ENCODE measurements at places on chromosomes 2 and 18. TPM values are rescaled to one million over a fixed set of nuclear protein-coding genes. Genes with fewer than 3 reads are reported as not detected.
A peak's percentile ranks its signal among the peaks of the same experiment; 100 is the strongest.

DNA sequence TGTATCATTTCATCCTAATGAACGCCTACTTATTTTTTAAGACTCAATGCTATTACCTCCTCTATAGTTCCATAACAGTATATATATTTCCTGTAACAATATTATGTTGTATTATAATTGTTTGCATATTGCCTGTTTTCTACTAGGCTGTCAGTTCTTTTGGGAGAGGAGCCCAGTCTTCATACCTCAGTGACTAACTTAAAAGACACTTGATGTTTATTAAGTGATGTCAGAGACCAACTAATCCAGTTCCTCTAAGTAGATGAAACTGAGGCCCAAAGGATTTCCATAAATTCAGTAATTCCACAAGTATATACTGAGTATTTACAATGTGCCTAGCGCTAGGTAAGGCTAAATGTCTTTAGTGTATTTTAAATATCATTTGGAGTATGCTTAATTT lies 48.9 kb upstream of the AAK1 start:
- no peak for DNase-seq
- H3K27me3 ChIP-seq = no peaks in the 10 kb centered on the region
- H3K4me3 ChIP-seq = no peak overlapping the region
- no peak overlapping the region for H3K27ac ChIP-seq

- DNase-seq = no peak
- no peak overlapping the region for H3K4me3 ChIP-seq
- H3K4me1 ChIP-seq = no peaks in the 10 kb centered on the region
- H3K27me3 ChIP-seq = no peaks in the 10 kb centered on the region
These were observed 171.3 kb downstream of the CDH7 start for GRCh38 chr18:65922103-65922502.

GRCh38 chr2:61178603-61179545 lies 16.9 kb downstream of the C2orf74 start:
- H3K36me3 ChIP-seq = peaks cover 11% of the 10 kb centered on the region
- no peaks in the 10 kb centered on the region for H3K27me3 ChIP-seq
- no peak for DNase-seq
- peak overlapping the region; percentile 88 for H3K4me3 ChIP-seq

GRCh38 chr2:137964066-137964858 lies at the start of gene HNMT:
Gene HNMT, plus strand, starts transcription at chr2:137964473. Its CDS starts 19 bp downstream, at chr2:137964492.
- no peaks in the 10 kb centered on the region for H3K27me3 ChIP-seq
- H3K27ac ChIP-seq = peak within 1 kb of the TSS; percentile 50

GRCh38 chr18:7711495-7711894 lies 144.4 kb downstream of the PTPRM start:
- no peak overlapping the region for H3K4me3 ChIP-seq
- no peak overlapping the region for H3K27ac ChIP-seq
- H3K27me3 ChIP-seq = no peaks in the 10 kb centered on the region
- H3K4me1 ChIP-seq = peaks cover 9% of the 10 kb centered on the region

GRCh38 chr2:240947176-240947575 lies 41.0 kb downstream of the CROCC2 start:
- no peaks in the 10 kb centered on the region for H3K36me3 ChIP-seq
- peaks cover 5% of the 10 kb centered on the region for H3K27me3 ChIP-seq
- no peaks in the 10 kb centered on the region for H3K4me1 ChIP-seq
- H3K4me3 ChIP-seq = no peak overlapping the region
- no peak overlapping the region for H3K27ac ChIP-seq
- DNase-seq = no peak

DNA sequence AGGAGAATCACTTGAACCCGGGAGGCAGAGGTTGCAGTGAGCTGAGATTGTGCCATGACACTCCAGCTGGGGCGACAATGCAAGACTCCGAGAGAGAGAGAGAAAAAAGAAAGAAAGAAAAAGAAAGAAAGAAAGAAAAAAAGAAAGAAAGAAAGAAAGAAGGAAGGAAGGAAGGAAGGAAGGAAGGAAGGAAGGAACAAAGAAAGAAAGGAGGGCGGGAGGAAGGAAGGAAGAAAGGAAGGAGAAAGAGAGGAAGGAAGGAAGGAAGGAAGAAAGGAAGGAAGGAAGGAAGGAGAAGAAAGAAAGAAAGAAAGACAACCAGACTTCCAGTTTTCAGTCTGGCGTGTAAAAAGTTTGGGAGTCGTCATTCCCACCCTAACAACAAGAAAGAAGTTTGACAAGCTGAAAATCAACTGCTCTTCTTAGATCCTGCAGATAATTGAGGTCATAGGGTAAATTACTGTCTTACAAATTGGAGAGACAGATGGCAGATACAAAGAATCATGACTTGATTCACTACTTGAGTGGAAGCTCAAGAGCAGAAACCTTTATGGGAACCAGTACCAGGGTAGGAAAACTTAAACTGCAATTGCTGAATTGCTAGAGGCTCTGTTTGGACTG lies 15.1 kb upstream of the CYP27C1 start:
- no peaks in the 10 kb centered on the region for H3K27me3 ChIP-seq
- DNase-seq = no peak
- H3K4me3 ChIP-seq = no peak overlapping the region
- no peaks in the 10 kb centered on the region for H3K36me3 ChIP-seq

- no peak for DNase-seq
- no peak overlapping the region for H3K4me3 ChIP-seq
These were observed 73.0 kb upstream of the COPS8 start for GRCh38 chr2:237012577-237013267.

GRCh38 chr18:5726011-5726410 lies 169.3 kb downstream of the TMEM200C start:
- no peaks in the 10 kb centered on the region for H3K36me3 ChIP-seq
- H3K27me3 ChIP-seq = no peaks in the 10 kb centered on the region
- H3K4me1 ChIP-seq = no peaks in the 10 kb centered on the region
- no peak overlapping the region for H3K27ac ChIP-seq
- DNase-seq = no peak

GRCh38 chr2:45595721-45596435 lies 15.2 kb downstream of the SRBD1 start:
- peaks cover 11% of the 10 kb centered on the region for H3K4me1 ChIP-seq
- H3K27ac ChIP-seq = no peak overlapping the region
- peak; percentile 38 for DNase-seq

- H3K27ac ChIP-seq = no peak overlapping the region
- H3K4me3 ChIP-seq = no peak overlapping the region
- DNase-seq = no peak
- H3K27me3 ChIP-seq = peaks cover 3% of the 10 kb centered on the region
- no peaks in the 10 kb centered on the region for H3K4me1 ChIP-seq
These were observed 16.1 kb upstream of the PUM2 start for GRCh38 chr2:20366672-20367116.

- no peaks in the 10 kb centered on the region for H3K36me3 ChIP-seq
- peak overlapping the region; percentile 24 for H3K27ac ChIP-seq
- H3K27me3 ChIP-seq = no peaks in the 10 kb centered on the region
- H3K4me3 ChIP-seq = no peak overlapping the region
- peaks cover 59% of the 10 kb centered on the region for H3K4me1 ChIP-seq
These were observed 22.0 kb downstream of the RAB12 start for GRCh38 chr18:8631265-8631664.

- no peaks in the 10 kb centered on the region for H3K36me3 ChIP-seq
- no peak for DNase-seq
- no peak overlapping the region for H3K4me3 ChIP-seq
- H3K27me3 ChIP-seq = no peaks in the 10 kb centered on the region
- peaks cover 31% of the 10 kb centered on the region for H3K4me1 ChIP-seq
These were observed 38.7 kb downstream of the MCFD2 start for GRCh38 chr2:46876741-46877384.

DNA sequence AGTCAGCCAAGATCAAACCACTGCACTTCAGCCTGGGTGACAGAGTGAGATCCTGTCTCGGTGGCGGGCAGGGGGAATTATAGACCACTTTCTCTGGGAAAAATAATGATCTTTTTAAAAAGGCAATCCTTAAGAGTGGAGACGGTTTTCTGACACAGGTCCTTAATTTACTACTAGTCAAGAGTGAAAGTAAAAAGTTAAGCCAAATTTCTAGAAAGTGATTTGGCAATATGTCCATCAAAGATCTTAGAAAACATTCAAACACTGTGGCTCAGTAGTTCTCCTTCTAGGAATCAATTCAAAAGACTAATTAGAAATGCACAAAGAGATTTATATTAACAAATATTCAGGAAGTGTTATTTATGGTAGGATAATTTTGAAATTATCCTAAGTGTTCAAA lies 148.5 kb upstream of the DNMT3A start:
- H3K27me3 ChIP-seq = no peaks in the 10 kb centered on the region
- H3K36me3 ChIP-seq = no peaks in the 10 kb centered on the region
- no peak overlapping the region for H3K27ac ChIP-seq
- peaks cover 5% of the 10 kb centered on the region for H3K4me1 ChIP-seq

DNA sequence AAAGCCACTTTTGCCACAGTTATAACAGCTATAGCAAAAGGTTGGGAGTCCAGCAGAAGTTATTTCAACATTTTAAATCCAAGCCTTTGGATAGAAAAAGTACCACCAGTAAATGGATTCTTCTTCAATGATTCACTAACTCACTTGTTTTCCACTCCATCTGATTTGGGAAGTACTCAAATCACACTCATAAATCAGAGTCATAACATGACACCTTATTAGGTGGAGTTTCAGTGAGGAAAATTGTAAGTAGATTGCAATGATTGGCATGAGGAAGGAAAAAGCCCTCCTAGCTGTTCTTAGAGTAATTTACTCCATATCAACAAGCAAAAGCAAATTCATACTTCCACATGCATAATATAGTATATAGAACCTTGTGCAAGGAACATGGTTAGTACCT lies 132.9 kb downstream of the NR4A2 start:
- no peak for DNase-seq
- H3K4me3 ChIP-seq = no peak overlapping the region
- no peaks in the 10 kb centered on the region for H3K36me3 ChIP-seq
- no peaks in the 10 kb centered on the region for H3K27me3 ChIP-seq
- H3K27ac ChIP-seq = no peak overlapping the region

- no peak for DNase-seq
- H3K4me3 ChIP-seq = no peak overlapping the region
- H3K4me1 ChIP-seq = no peaks in the 10 kb centered on the region
- peaks cover 57% of the 10 kb centered on the region for H3K36me3 ChIP-seq
These were observed 118.4 kb upstream of the DAPL1 start for GRCh38 chr2:158676696-158677095.

DNA sequence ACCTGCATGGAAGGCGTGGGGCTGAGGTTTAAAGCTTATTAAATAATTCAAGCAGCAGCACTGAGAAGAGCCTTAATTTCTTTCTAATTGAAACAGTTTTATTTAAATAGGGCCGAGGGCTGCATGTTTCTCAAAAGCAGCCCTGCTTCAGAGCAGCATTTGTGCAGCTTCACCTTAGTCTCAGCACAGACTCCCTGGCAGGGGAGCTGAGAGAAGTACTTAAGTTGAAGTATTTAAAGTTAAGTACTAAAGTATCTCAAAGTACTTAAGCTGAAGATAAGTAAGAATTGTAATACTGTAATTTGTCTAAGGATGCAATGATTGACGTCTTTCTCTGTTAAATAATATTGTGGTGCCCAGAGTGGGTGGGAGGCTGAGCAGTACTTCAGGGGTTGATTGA lies 31.4 kb downstream of the IMPA2 start:
- no peak overlapping the region for H3K4me3 ChIP-seq
- DNase-seq = no peak
- peaks cover 92% of the 10 kb centered on the region for H3K36me3 ChIP-seq
- H3K27ac ChIP-seq = peak overlapping the region; percentile 57

DNA sequence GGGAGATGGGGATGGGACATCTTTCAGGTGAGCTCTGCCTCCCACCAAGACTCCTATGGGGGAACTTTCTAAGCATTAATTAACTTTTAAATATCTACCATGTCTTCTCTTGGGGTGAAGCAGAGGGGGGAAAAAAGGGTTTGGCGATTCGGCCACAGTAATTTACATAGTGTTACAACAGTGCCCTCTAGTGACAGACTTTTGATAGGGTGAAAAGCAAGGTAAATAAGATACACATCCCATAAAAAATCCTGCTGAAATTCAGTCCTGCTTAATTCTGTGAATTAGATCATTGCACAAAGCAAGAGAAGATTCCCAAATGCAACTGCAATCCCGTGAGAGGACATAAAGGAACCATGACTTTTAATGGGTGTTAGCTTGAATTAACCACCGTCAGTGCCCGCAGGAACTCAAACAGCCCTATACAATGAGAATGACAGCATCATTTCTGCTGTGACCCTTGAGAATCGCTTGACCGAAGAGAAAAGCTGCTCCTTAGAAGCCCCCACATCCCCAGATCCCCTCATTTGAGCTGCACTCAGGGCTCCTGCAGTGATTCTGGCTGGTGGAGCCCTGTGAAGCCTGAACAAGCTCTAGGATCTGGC lies 32.8 kb downstream of the FAM124B start:
- H3K27ac ChIP-seq = no peak overlapping the region
- no peak for DNase-seq
- H3K4me1 ChIP-seq = no peaks in the 10 kb centered on the region
- no peak overlapping the region for H3K4me3 ChIP-seq
- no peaks in the 10 kb centered on the region for H3K36me3 ChIP-seq

- H3K27ac ChIP-seq = no peak overlapping the region
- H3K36me3 ChIP-seq = no peaks in the 10 kb centered on the region
- no peaks in the 10 kb centered on the region for H3K27me3 ChIP-seq
- no peaks in the 10 kb centered on the region for H3K4me1 ChIP-seq
- no peak overlapping the region for H3K4me3 ChIP-seq
These were observed 262.1 kb downstream of the PTGR3 start for GRCh38 chr18:74946646-74947375.

The POMC gene
- 2.7 TPM for polyA plus RNA-seq

The DNAJC5G gene
- polyA plus RNA-seq = not detected

The KCTD1 gene
- polyA plus RNA-seq = 2.9 TPM

The ASXL2 gene
- 2.3 TPM for polyA plus RNA-seq

The FAM110C gene
- not detected for polyA plus RNA-seq

The RFTN2 gene
- polyA plus RNA-seq = 0.64 TPM

The C2orf76 gene
- 9.3 TPM for polyA plus RNA-seq

The ASB3 gene
- polyA plus RNA-seq = 3.8 TPM
